SW 1271 (cell line): ENCODE measurements at places on chromosomes 6 and 20.

- DNase-seq = peak; percentile 66
Measured at GRCh38 chr6:56637640-56638039, 5.0 kb downstream of the DST start.

DNA sequence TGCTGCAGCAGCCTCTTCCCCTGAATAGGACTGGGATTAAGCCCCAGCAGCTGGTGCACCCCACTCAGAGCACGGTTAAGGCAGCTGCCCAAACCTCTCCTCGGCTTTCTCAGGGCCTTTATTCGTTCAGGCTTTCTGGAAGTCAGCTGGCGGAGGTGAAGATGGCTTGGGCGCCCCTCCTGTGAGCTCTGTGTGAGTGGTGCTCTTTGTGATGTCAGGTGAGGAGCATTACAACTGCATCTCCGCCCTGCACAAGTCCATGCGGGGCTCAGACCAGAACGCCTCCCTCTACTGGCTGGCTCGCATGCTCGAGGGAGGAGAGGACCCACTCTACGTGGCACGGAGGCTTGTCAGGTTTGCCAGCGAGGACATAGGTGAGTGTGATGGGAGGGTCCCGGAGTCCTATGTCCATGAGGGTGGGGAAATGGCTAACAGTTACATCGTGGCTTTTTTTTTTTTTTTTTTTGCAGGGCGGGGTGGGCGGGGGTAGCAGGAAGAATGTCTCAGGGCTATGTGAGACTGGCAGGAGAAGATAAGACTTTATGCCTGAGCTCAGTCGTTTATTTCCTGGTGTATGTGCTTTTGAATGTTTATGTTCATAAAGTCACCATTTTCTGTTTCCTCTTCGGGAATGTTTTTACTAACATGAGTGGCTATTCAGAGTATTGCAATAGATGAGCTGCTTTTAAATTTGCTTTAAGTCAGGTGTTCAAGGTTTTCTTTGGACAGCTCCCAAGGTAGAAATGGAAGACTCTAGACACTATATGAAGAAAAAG, 18.2 kb downstream of the WRNIP1 start:
- DNase-seq = no peak

DNA sequence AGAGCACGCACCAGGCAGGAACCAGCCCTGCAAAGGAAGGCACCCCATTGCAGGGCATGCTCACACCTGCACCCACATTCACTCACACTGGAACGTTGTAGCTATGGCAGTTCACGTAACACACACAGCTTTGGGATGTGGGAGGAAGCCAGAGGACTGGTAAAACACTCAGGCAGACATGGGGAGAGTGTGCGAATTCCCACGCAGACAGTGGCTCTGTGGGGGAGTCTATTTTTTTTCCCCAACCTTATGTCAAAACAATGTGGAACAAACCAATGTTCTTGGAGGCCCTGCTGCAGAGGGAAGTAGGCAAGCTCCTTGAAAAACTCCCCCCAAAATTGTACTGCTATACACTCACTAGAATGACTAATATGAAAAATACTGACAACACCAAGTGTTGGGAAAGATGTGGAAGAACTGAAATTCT, 91.0 kb downstream of the PPP1R14C start:
- DNase-seq = no peak

DNA sequence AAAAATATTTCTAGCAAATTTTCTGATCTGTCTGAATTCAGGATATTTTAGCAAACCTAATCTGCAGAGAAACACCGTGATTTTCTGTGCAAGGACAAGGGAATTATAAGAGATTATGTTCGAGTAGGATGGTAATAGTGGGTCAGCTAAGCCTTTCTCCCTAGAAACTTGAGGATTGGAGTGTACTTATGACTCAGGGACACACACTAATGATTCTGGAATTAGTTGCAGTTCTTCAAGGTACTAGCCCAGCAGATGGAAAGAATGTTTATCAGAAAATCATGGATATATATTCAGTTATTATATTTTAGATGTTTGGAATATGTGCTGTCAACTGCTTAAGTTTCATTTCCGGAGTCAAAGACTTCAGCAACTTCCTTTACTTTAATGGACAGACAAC, 177.1 kb upstream of the MAP3K7 start:
- no peak for DNase-seq

GRCh38 chr6:28580475-28580874, 54.8 kb downstream of the GPX5 start:
- no peak for DNase-seq

- DNase-seq = no peak
Measured at GRCh38 chr6:145539831-145540230, 195.5 kb downstream of the EPM2A start.

GRCh38 chr6:131555992-131556391, 17.0 kb upstream of the ARG1 start:
- no peak for DNase-seq

GRCh38 chr20:59453759-59454560, 150.4 kb upstream of the PHACTR3 start:
- DNase-seq = no peak

GRCh38 chr6:97771372-97771771, 488.4 kb upstream of the MMS22L start:
- DNase-seq = no peak

GRCh38 chr6:69957985-69958559, 91.7 kb downstream of the COL19A1 start:
- no peak for DNase-seq

- DNase-seq = no peak
Measured at GRCh38 chr20:1975291-1975690, 18.6 kb downstream of the PDYN start.

GRCh38 chr6:56549014-56549413, 93.7 kb downstream of the DST start:
- DNase-seq = no peak

DNA sequence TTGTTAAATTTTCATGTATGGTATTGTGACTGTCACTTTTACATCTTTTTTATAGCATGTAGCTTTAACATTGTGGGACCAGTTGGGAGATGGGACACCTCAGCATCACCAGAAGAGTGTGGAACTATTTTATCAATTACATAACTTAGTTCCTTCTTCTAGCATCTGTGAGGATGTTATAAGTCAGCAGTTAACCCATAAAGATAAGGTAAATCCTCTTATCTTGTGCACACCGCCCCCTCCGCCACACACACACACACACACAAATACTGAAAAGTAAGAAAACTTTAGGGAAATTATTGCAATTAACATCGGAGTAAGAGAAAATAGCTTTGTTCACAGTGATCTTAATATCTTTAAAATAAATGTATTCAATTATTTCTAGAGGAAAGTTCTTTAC, 60.9 kb downstream of the PGM3 start:
- no peak for DNase-seq

DNA sequence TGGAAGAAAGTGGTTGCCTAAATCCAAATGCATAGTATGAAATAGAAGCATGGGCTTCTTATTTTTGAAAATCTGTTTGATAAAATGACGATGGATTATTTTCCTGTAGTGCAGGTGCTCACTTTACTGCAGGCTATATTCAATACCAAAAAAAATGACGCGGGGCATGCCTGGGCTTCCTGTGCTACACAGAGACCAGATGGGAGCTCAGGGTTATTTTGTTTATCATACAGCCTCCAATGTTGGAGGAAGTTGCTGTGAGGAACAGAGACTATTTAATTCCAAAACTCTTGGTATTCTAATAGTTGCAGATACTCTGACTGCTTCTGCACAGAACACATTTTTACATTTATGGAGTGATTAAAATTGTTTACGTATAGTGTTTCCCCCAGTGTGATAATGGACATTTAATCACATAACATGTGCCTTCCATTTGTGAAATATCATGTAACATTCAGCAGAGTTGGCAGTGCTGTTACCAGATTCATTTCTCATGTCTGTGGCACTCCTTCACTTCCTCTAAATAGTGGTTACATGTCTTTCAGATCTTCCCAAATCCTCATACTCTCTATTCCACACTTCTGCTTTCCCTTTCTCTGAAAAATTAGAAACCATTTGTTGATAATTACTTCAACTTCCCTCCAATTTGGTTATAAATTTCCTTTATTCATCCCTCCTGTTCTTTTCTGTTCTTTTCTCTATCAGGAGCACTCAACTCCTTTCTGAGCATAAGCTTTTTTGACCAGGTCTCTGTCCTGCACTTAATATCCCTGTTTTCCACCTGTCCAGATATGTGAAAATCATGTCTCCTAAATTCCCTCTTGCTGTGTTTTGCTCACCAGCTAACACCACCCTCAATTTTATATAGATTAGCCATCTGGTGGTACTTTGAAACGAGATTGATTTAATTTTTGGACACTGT, 121.6 kb downstream of the ADGRB3 start:
- DNase-seq = no peak

DNA sequence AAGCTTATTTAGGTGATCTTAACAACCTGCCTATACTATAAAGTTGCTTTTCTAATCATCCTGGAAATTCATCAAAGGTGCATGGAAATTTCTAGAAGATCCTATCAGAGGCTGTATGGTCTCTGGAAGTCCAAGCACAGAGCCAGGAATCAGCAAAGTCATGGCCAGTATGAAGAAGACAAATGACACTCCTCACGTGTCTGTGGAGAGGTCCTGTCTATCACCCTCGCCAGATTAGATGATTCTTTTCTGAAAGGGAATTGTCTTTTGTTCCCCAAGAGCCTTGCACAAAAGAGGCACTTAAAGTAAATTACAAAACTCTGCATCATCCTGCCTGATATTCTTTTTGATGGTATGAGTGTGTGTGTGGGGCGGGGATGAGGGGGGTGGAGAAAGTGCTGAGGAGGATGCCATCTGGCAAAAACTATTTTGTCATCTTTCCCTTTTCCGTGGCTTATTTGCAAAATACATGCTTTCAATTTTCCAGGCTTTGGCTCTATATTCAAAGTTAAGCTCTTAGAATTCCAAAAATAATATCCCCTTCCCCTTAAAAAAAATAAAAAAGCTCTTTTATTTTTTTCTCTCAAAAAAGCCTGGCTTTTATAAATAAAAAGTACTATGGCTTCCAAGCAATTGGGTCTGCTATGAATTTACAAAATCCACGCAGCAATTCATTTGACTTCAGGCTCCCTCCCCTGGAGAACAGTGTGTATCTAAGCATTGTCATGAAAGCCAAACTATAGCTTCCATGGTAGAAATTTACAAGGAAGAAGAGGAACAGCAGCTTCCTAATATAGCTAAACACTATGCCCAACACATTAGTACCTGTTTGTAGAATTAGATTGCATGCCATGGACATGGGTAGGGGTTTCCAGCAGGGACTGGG, 185.2 kb upstream of the ARG1 start:
- DNase-seq = no peak

DNA sequence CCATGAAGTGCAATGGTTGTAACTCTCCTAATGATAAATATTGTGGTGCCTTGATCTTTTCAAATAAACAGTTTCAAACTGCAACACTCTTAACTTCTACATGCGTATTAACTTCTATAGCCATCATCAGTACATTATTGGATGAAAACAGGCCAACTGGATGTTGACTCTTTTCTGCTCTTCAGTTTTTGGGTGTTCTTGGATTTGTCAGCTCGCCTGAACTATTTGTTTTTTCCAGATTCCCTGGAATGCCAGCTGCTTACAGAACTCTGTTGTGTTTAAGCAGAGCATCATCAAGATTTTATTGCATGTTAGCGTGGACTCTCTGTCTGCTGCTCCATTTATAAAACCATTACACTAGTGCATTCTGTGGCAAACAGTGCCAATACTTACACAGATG, 626.1 kb downstream of the HDGFL1 start:
- no peak for DNase-seq

DNA sequence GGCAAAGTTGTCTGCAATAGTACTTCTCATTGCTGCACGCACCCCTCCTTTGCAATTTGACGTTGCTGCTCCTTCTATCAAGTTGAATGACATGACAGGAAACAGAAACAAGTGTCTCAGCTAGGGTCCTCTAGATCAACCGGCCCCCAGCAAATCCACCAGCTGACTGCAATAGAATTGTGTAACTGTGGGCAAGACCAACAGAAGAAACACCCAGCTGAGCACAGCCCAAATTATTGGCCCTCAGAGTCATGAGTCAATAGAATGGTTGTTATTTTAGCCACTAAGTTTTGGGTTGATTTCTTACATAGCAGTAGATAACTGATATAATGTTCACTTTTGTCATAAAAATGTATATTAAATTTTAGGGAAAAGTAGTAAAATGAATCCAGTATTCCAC, 202.7 kb downstream of the MAFB start:
- no peak for DNase-seq
